Inflammatory macrophage treated with lipopolysaccharide for 1 hour (primary cell): ENCODE measurements at places on chromosomes 7 and 10.

- DNase-seq = peak; percentile 55
Measured at GRCh38 chr7:101170617-101171441, 5.5 kb upstream of the VGF start.

DNA sequence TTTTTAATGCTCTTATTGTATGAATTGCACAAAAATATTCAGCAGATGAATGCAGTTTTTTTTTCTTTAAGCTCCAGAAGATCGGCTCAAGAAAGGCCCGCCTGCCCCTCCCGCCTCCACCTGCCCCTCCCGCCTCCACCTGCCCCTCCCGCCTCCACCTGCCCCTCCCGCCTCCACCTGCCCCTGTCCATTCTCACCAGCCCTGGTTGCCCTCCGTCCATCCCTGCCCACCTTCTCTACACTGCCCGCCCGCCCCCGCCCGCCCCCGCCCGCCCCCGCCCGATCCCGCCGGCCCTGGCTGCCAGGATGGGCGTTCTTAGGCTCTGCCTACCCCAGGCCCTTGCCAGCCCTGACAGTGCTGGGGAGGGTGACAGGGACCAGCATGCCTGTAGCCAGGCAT, 67.4 kb downstream of the GLRX3 start:
- DNase-seq = no peak

DNA sequence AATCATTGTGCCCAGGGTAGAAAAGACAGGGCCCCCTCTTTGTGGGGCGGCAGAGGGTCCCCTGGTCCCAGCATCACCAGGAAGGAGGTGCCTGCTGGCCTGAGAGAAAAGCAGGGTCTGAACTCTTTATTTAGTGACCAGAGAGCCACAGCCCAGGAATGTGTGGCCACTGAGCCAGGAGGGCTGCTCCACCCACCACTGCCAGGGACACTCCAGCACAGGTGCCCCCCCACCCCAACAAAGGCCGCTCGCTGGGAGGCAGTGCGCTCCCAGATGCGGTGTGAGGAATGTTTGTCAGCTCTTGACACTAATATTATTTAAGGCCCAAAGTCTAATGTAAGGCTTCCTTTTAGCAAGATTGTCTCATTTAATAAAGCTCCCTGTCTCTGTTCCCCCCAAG, 59.6 kb upstream of the ZMIZ1 start:
- no peak for DNase-seq

- peak; percentile 78 for DNase-seq
Measured at GRCh38 chr7:140653319-140654108, 12.9 kb upstream of the DENND2A start.

DNA sequence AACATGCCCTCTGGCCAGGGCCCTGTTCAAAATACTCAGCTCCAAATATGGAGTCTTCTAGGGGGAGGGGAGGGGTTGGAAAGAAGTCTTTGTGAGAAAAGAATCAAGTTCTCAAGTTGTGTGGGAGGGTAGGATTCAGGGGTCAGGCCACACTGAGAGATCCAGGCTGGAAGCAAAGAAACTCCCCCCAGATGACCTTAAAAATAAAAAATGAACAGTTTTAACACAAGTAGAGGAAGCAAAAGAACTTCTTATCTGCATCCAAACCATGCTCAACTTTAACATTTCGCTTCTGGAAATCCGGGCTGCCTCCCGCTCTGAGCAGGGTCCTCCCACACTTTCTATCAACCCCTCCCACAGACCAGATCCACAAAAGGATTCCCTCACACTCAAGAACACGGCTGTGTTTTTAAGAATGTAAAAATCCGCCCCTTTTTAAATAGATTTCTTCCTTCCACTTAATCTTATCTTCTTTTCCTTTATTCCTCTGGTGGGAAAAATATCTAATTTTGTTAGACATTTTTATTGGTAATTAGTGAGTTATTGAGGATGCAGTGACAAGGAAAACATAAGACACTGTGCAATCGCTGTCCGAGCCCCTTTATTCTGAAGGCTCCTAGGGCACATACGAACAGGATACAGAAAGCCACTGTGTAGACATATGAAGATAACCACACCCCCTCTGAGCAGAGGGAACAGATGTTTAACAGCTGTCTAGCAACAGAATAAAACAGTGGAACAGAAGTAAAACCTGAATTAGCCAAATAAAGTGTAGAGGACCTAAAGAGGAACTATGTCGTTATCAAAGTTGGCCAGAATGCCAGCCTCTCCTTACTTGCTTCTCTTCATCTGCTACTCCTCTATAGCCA, 43.8 kb downstream of the CYTH3 start:
- DNase-seq = peak; percentile 23

GRCh38 chr10:14779001-14779651, 4.4 kb upstream of the FAM107B start:
- no peak for DNase-seq

- peak; percentile 16 for DNase-seq
Measured at GRCh38 chr7:5629941-5630340, 151.5 kb downstream of the RNF216 start.

DNA sequence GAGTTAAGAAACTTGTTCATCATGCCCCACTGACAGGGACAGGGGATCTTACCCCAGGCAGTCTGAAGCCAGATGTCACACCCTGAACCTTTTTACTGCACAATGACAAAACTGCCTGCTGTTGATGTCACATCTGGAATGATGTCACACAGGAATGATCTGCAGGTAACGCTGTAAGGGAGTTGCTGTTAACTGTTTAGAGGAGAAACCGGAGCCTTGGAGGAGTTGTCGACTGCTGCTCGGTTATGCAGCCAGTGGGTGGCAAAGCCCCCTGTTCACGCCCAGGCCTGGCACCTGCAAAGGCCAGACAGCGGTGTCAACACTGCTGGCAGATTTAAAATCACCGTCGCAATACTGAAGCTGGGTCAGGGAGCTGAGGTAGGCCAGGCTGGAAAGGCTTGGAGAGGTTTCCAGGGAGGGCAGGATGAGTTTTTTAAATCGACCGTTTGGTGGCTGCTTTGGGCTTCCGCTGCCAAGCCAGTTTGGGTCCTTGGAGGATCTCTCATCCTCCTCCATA, 10.0 kb upstream of the SLIT1 start:
- DNase-seq = no peak

DNA sequence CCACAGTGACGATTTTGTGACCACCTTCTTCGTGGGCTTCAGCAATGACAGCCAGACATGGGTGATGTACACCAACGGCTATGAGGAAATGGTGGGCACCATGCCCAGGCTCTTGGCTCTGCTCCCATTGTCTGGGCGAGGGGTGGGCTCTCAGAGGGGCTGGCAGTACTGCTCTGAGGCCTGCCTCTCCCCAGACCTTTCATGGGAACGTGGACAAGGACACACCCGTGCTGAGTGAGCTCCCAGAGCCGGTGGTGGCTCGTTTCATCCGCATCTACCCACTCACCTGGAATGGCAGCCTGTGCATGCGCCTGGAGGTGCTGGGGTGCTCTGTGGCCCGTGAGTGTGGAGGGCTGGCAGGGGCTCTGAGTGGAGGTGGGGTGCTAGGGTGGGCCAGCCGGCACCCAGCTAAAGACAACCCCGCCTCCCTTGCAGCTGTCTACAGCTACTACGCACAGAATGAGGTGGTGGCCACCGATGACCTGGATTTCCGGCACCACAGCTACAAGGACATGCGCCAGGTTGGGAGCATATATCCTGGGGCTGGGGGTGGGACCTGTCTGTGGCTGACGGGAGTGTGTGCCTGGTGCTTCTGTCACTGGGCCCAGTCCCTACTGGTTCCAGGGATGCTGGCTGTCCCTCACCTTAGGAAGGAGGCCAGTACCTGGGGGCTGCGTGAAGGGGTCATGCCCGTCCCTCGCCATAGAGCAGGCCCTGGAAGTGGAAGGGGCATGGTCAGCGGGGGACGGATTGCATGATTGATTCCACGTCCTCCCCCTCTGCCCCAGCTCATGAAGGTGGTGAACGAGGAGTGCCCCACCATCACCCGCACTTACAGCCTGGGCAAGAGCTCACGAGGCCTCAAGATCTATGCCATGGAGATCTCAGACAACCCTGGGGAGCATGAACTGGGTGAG, 6.8 kb downstream of the AEBP1 start:
- DNase-seq = no peak

GRCh38 chr7:36601601-36602000, 122.7 kb downstream of the AOAH start:
- DNase-seq = no peak

DNA sequence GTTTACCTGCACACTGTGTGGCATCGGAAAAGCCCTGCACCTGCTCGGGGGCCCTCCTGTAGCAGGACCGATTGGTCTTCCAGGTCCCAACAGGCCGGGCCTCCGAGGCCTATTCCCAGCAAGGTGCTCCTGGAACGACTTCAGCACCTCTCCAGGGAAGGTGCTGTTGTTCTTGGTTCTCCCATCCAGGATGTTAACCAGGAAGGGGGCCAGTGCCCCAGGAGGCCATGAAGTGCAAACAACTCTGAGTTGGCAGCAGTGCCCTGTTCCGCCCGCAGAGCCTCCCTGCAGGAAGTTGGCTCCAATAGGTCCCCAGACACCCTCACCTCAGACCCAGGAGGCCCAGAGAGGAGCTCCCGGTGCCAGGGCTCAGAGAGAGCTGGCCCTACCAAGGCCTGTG, 64.0 kb upstream of the DUSP5 start:
- no peak for DNase-seq

- DNase-seq = no peak
Measured at GRCh38 chr10:68296843-68297663, 34.8 kb upstream of the HNRNPH3 start.

DNA sequence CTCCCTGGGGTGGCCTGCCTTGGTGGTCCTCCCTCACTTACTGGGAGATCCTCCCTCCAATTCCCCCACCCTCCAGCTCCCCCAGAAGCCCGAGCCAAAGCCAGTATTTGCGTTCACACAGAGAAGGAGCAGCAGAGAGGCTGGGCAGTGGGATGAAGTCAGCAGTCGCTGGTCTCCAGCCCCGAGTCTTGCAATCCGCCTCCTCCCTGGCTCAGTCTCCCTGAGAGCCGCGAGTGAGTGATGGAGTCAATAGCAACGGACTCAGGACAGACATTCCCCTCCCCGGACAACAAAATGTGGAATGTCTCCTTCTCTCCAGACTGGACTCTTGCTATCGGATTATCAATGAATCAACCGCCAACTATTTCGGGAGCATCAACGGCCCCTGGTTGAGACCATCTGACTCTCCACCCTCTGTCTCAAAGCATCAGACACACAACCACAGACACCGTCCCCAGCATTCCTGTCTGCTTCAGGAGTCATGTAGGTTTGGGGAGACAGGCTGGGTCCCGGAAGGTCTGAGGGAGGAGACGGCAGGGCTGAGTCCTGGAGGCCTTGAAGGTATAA, 178.4 kb downstream of the SH3PXD2A start:
- DNase-seq = no peak

- no peak for DNase-seq
Measured at GRCh38 chr10:84348447-84348846, 20.1 kb downstream of the CCSER2 start.

GRCh38 chr7:152344253-152344652, 91.5 kb downstream of the KMT2C start:
- DNase-seq = peak; percentile 62

DNA sequence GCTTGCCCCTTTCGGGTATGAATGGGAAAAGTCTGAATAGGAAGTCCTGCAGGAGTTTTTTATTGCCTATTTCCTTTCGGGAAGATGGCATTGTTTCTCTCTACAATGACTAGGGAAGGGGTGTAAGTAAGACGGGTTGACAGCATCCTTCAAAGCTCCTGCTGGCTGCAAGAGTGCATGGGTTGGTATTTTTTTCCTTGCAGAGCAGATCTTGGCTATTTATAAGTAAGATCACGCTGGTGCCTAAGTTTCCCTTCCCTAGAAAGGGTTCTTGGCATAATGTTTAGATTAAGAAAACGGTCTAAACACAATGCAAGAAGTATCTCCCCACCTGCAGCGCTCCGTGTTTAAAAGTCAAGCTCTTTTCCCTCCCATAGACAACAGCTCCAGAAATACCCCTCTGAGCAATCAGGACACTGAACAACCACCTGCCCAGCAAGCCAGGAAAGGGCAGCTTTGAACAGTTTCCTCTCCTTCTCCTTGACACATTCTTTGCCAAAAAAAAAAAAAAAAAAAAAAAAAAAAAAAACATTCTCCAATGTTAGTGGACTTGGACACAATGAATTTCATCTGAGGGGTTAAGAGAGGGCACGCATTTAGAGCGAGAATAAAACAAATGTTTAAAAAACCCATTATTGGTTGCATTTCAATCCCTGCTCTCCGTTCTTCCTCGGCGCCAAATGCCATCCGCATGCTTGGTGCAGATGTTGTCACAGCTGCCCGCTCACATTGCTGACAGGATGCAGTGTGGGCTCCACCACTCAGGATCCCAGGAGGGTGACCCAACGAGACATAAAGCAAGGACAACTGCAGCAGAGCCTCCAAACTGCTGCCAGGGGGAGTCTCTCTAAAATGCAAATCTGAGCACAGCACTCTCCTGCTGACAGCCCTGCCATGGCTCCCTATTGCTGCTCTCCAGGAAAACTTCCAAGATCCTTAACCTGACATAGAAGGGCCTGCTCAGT, 427.4 kb upstream of the MGMT start:
- no peak for DNase-seq

DNA sequence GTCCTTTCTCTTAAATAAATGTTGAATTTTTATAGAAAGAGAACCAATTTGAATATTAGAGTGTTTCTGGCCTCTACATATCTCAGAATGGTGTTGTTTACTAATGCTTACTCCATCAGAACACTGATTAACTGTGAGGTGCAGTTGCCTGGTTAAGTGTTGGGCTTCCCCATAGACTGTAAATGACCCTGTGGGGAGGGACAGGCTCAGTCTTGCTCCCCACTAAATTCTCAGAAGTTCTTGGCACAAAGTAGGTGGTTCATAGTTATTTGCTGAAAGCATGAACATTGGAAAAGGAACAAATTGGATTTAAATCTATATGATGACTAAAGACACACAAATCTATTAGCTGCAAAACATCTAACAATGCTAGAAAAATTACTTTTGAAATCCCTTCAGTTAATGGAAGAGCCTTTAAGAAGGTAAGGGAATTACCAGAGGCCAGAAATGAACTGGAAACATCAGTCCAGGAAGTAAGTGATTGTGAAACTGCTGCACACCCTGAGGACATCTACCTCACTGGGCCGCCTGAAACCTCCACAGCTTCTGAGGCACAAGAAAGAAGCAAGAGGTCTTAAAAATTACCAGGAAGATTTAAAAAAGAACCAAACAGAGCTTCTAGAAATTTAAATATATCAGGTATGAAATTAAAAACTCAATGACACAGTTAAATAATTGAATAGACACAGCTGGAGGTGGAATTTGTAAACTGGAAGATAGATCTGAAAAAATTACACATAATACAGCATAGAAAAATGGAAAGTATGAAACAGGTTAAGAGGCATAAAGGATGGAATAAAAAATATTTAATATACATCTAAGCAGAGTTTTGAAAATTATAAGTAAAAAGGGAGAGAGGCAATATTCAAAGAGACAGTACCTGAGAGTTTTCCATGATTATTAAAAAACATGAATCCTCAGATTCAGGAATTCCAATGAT, 17.8 kb upstream of the COMTD1 start:
- no peak for DNase-seq

DNA sequence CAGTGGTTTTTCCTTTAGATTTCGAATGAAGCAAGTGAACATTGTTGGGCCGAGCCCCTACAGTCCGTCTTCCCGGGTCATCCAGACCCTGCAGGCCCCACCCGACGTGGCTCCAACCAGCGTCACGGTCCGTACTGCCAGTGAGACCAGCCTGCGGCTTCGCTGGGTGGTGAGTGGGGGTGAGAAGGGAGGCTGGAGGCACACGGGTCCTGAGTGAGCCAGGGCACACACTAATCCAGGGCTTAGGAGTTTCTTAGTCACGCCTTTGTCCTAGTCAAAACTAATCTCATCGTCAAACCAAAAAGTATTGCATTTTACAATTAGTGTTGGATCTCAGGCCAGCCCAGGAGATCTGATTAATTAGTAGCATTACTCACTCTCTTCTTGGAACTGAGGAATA, 568.8 kb upstream of the FOXK1 start:
- no peak for DNase-seq
